Nucleus accumbens (tissue), 56 donors: ENCODE measurements at places on chromosomes 6 and 20.

GRCh38 chr6:35508027-35508426 is 4.7 kb downstream of the TULP1 start:
- no peak for DNase-seq

DNA sequence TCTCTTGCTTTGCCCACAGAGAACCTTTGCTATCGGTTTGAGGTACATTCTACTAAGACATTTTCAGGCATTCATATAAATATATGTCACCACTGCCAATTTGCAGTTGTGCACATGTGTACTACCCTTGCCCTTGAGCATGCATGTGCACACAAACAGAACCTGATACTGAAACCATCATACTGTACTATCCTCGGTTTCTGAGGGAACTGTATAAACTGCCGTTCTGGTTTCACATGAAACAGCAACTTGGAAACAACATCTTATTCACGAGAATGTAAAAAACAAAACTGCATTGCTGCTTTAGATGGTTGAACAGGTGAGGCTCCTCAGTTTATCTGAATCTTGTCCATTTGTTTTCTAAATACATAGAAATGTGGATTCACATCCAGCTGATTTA is 151.2 kb upstream of the TMEM170B start:
- DNase-seq, result no peak

DNA sequence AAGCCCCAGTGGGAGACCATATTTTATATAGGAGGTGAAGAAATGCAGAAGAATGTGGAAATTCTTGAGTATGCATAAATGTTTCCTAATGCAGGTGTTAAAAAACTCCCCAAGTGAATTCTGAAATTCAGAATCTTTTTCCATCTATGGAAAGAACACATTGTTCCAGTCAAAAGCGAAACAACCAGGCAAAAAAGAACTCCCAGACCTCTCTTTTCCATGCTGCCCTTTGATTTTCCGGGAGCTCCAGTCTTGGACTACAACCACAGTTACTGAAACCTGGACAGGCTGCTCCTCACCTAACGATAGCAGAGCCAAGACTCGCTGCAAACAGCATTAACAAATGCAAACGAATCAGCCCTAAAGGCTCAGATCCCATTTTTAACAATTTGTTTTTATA is 108.7 kb upstream of the CNKSR3 start:
- DNase-seq, result no peak

DNA sequence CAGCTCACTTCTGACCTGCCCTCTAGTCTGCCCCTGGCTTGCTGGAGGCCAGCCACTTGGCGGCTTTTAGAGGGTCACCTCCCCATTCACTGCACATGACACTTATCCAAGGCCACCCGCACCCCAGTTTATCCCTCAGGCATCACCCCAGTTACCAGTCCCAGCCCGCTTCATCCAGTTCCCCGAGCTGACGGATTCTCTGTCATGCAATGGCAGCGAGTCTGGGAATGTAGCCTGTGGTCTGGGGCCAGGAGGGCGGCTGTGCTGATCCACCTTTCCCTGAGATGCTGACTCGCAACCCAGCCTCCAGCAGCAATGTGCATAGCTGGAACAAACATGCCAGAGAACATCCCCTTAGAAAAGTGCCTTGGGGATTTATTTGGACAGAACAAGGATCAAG is 25.8 kb downstream of the SYNDIG1 start:
- DNase-seq, result no peak

- no peak for DNase-seq
Measured at GRCh38 chr6:120686492-120686891, 647.8 kb downstream of the TBC1D32 start.

DNA sequence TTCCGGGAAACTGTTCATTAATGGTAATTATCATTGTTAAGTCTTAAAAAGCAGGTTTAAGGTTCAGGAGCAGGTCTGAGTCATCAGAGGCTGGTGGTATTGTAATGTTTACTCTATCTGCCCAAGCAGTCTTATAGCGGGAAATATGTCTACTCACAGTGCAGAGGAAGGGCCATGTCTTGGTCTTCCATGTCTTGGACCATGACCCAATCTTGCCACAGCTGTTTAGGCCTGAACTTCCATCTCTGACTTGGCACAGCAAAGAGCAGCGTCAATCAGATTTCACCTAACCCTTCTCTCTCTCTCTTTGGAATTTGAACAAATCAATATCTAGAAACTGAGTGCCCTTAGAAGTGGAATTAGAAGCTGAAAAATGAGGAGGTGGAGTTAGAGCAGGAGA is 25.8 kb downstream of the SLC2A12 start:
- DNase-seq, result no peak

DNA sequence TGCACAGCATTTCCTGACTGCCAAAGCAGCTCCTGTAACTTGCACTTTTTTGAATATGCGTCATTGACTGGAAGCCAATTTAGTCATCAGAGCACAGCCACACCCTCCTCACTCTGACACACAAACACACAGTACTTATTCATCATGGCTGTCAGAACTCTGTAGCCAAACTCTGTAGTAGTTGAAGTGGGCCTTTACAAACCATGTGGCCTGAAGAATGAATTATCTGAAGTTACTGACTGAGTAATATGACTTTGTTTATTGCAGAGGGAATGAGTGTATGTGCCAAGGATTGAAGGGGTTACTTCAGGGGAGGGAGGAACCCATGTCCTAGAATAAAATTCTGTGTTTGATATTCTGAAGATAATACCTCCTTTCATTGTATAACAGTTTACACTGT is 102.7 kb downstream of the FIG4 start:
- DNase-seq, result peak; percentile 51

GRCh38 chr6:113363048-113363798 is 493.9 kb upstream of the MARCKS start:
- DNase-seq, result no peak

DNA sequence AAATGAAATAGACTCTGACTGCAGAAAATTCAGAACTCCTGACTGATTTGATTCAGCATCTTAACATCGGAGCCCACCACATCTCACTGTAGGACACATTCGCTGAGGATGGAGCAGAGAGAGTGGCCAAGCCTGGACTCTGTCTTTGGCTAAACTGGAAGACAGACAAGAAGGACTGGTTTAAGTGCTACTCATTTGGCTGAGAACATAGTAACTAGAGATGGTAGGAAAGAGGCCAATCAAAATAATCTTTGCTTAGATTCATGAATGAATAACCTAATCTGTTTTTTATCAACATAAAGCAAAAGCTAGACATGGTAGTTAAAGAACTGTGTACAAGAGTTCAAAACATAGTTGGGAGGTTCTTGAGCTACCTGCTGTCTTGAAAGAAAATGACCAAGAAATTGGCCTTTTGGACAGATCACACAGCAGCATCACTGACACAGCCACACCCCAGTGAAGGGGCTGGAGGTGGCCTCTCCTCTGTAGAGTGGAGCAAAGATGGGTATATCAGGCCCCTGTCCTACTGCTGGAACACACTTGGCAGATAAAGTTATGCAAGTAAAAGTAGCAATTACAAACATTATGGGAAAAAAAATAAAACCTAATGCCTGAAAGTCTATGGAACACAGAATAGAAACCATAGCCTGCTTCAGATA is 87.1 kb upstream of the NT5E start:
- DNase-seq, result no peak

GRCh38 chr6:169263374-169263773 is 9.7 kb upstream of the THBS2 start:
- DNase-seq, result no peak

- no peak for DNase-seq
Measured at GRCh38 chr20:7347409-7347808, 579.9 kb downstream of the BMP2 start.

DNA sequence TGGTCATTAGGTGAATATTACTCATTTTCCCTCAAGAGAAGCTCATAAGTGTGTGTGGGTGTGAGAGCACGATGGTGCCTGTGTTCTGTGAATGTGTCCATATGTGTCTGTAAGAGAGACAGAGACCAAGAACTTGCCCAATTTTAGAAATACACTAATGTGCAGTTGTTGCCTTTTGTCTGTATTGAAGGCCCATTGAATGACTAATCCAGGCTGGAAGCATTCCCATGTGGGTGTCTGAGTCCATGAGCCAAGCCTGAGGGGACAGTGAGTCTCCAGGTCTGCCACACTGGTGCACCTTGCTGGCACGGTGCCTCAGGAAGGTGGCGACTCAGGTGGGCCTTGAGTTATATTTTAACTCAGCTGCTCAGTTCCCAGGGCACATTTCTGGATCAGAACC is 25.5 kb upstream of the ASXL1 start:
- no peak for DNase-seq

- no peak for DNase-seq
Measured at GRCh38 chr6:140105857-140106256, 731.4 kb upstream of the CITED2 start.

DNA sequence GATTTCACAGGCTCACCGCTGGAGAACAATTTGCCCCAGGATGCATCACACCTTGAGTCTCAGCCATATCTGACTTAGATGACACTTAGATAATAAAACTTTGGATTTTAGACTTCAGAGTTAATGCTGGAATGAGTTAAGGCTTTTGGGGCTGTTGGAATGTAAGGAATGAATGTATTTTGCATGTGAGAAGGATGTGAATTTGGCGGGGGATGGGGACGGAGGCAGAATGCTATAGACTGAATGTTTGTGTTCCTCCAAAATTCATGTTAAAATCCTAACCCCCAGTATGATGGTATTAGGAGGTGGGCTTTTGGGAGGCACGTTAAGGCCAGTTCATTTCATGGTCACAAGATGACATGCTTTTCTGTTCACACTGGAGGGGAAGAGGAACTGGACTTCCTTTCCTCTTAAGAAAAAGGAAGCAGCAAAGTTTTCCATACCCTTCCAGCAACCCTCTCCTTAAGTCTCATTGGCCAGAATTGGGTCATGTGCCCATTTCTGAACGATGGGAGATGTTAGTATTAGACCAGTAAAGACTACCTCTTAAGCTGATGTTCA is 5.8 kb upstream of the SRXN1 start:
- DNase-seq, result no peak
